ENCODE measurements at places on chromosomes 4 and X.

GRCh38 chr4:187687697-187688096 lies 307.9 kb upstream of the ZFP42 start:
- no peak for DNase-seq

DNA sequence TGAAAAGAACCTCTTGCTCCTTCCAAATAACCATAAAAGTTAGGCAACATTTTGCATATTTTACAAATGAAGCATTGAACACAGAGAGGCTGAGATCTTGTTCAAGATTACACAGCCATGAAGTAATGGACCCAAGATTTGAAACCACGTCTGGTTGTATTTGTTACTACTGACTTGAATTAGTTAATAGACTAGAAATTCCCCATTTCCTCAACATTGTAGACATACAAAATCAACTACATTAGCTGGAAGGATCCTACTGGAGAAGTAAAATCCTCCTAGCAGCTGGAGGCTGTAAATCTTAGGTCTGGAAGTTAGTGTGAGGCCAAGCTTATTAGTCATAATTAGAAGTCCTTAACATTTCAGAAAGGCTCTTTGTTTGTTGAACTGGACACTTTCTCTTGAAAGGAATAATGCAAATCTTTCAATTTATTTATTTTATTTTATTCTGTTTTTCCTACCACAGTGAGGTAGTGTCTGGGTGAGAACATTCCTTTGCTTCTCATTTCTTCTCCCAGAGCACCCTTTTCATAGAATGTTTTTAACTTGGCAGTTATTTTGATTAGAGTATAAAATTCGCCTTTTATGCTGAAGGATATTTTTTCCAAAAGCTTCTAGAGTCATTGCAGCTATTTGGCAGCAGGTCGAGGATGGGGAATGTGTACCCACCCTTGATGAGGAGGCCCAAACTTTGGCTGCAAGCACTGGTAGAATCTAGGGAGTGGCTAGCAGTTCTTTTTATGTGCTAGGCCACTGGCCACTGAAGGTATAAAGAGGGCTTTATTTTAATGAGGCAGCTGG lies 62.0 kb upstream of the CLNK start:
- DNase-seq = no peak

DNA sequence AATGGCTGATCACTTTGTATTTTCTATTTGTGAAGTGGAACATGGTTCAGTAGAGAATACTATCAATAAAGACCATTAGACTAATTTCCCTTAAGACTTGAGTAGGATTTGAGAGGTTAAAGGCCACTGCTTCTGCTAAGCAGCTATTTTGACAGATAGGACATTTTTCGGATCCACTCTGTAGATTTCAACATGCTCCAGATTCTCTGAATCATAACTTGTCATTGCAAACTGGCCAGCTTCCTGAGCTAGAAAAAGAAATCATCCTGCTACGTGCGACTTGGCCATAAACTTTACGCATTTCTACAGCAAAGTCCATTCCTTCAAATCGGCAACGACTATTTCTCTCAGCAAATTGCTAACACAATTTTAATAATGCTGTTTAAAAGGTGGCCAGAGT lies 55.2 kb downstream of the MGST2 start:
- no peak for DNase-seq

DNA sequence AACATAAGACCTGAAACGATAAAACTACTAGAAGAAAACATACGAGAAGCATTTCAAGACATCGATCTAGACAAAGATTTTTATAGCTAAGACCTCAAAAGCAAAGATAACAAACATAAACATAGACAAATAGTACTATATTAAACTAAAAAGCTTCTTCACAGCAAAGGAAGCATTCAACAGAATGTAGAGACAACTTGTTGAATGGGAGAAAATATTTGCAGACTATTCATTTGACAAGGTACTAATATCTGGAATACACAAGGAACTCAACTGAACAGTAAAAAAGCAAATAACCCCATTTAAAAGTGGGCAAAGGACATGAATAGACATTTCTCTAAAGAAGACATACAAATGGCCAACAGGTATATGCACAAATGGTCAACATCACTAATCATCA lies 49.8 kb downstream of the MANBA start:
- no peak for DNase-seq

DNA sequence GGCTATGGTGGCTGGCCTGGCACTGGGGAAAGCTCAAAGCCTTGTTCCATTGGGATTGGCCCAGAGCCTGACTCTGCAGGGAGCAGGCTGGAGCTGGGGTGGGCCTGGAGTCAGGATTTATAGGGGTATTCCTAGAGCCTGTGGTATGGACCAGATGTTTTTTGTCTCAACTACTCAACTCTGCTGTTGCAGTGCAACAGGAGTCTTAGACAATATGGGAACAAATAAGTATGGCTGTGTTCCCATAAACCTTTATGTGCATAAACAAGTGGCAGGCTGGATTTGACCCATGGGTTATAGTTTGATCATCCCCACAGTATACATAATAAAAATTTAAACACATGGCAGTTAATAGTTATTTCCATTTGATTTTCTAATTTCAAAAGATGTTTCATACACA lies 557.9 kb upstream of the ARX start:
- no peak for DNase-seq

DNA sequence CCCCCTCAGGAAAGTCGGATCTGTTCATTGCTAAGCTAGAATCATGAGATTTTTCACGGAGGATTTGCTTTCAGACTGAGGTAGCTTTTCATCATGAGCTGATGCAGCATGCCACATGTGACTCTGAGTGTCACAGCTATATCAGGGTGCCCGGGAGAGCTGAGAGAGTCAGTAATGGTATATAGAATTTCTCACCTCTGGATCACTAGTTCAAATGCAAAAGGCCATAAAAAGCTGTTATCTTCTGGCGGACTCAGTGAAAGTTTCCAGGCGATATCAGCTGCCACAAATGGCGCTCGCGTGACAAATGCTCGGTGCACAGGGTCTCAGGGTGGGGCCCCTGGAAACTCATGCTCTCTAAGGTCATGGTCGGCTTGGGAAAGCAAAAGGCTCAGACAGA lies 150.1 kb downstream of the DHX15 start:
- DNase-seq = no peak

DNA sequence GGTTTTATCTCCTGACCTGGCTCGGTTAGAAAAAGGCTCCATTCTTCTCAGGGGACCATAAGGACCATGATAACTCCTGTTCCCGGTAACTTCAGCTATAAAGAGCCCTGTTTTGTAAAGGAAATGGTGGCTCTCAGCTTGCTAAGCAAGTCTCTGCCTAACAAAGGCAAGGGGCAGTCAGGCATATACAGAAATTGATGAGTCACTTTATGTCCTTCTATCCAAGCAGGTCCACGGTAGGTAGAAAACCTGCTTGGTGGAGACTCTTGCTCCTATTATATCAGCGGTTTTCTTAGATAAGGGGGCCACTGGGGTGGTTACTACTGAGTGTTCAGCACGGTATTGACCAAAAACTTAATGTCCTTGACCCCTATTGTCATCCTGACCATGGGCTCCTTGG lies 203.0 kb upstream of the KLF8 start:
- no peak for DNase-seq

- DNase-seq = no peak
These were observed 49.7 kb upstream of the ELOVL6 start for GRCh38 chr4:110248100-110248499.

- no peak for DNase-seq
These were observed 3.2 kb upstream of the RIPPLY1 start for GRCh38 chrX:106906361-106906760.

- DNase-seq = no peak
These were observed 181.1 kb upstream of the PABPC4L start for GRCh38 chr4:134382478-134383227.

- no peak for DNase-seq
These were observed 57.2 kb downstream of the AFF1 start for GRCh38 chr4:86991994-86992393.

DNA sequence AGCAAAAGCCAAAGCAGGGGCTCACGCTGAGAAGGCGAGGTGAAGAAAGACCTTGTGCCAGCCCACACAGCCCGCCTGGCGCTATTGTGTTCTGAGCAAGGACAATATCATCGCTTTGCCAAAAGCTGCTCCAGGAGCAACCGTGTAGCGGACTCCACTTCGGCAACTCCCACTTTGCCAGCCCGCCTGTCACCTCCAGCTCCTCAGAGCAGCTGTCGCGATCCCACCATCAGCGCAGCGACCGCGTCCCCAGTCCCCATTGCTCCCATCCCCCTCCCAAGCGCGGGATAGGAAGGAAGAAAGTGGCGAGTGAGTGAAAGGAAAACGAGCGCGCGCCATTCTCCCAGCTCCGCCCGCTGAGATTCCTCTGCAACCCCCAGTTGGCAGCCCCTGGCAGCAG lies 759 bp downstream of the ZC4H2 start:
- DNase-seq = no peak

DNA sequence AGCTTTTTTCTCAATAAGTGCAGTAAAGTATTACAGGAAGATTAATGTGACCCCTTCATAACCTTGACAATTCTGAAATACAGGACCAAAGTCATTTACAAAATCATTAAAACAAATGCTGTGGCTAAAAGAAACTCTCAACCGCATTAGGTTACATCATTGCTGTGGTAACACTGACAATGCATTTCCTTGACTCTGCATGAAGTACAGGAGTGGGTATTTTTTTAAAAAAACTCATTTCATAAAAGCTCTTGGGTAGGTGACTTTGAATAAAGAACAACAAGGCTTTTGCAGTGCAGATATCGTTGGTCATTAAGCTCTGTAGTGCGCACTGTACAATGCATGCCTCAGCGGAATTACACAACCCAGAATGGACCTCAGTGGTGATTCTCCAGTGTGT lies 23.4 kb upstream of the XK start:
- DNase-seq = no peak

DNA sequence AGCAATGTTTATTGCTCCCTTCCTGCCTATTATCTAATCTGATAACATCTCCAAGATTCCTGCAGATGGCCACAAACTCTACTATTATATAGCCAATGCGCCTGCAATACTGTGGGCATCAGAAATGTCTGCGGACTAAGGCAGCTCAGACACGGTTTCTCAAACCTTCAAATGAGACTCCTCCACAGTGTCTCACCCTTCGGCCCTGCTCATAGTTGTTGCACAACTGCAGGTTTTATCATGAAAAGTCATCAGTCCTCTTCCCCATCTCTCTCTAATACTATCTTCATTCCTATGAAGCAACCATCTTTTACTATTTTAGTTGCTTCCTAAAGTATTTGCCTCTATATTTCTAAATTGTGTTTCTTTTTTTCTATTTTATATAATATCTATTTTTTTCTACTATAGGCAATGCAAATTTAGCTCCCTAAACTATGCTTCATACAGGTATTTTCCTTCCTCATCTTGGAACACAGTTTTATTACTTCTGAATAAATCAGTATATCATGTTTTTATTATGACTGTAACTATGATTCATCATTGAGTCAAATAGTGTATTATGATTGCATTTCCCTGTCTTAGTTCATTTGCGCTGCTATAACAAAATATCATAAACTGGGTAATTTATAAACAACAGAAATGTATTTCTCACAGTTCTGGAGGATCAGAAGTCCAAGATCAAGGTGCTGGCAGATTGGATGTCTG lies 129.7 kb upstream of the EDNRA start:
- no peak for DNase-seq

- no peak for DNase-seq
These were observed 36.4 kb upstream of the OGT start for GRCh38 chrX:71496476-71496875.

- DNase-seq = no peak
These were observed 221.2 kb downstream of the KLHL13 start for GRCh38 chrX:117895418-117895817.

- DNase-seq = no peak
These were observed 41.9 kb upstream of the PDLIM3 start for GRCh38 chr4:185576962-185577950.

DNA sequence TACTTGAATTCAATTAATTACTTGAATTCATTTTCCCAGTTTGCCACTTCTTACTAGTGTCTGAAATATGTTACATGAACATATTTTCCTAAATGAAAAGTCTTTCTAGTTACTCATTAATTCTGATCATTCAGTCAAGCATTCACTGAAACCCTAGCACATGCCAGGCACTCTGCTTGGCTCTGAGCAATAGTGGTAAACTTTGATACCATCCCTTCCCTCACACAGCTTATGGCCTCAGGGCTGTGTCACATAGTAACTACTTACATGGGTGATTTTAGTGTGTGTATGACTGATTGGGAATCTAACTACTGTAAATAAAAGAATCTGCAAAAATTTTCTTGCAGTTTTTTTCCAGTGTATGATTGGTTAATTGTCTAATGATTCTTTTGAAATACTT lies 32.7 kb downstream of the METAP1 start:
- DNase-seq = no peak

DNA sequence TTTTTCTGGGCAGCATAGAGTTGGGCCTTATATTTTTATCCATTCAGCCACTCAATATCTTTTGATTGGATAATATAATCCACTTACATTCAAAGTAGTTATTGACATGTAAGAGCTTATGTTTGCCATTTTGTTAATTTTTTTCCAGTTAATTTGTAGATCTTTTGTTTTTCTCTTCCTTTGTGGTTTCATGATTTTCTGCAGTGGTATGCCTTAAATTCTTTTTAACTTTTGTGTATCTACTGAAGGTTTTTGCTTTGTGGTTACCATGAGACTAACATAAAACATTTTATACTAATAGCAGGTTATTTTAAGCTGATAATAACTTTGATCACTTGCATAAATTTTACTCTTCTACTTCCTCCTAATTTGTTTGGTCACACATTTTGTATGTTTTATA lies 140.8 kb upstream of the GATB start:
- DNase-seq = no peak

DNA sequence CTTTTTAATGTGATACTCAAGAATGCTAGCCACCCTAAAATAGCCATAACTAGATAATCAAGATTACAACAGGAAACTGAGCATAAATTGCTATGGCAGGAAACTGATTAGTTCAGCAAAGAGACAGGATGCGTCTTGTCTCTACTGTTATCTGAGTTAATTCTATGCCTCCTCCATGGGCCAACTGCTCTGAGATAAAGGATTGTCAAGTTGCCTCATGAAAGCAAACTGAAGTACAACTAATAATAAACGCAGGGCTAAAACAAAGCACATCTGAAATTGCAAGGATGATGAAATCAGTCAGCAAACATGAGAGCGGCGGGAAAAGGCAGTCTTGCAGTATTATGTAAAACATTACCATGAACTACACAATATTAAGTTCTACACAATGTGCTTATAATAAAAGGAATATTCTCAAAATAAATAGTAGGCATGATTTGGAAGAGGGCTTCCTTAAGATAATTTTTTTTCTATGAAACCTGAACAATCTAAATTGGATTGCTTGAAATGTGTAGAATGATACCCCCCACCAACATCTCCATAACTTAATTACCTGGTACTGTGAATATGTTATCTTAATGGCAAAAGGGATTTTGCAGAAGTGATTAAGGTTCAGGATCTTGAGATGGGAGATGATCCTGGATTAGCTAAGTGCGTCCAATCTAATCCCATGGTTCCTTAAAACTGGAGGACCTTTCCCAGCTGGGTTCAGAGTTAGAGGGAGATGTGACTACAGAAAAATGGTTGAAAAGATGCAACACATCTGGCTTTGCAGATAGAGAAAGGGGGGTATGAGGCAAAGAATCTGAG lies 65.9 kb downstream of the ANTXR2 start:
- peak; percentile 38 for DNase-seq

- no peak for DNase-seq
These were observed 355.5 kb downstream of the KCNIP4 start for GRCh38 chr4:21592970-21593670.

- no peak for DNase-seq
These were observed 198.8 kb downstream of the ANTXR2 start for GRCh38 chr4:79874197-79874596.

Data from CD4-positive, alpha-beta T cell treated with Interleukin-1 beta for 1 hour (primary cell).